ENCODE measurements at places on chromosomes 11 and 22.

DNA sequence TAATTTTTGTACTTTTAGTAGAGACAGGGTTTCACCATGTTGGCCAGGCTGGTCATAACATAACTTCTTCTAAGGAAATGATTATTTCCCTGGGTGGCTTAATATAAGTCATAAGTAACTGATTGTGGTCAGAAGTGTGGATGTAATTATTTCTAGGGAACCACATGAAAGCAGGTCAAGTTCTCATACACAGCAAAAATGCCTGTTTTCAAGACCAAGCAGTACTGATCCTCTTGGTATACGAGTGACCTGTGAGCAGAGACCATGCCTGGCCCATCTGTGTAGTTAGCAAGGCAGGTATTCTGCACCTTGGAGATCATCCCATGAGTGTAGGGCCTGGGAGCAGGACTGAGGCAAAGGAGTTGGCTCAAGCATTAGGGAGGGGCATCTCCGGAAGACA is 32.5 kb upstream of the NUCB2 start:
- no peak for DNase-seq

DNA sequence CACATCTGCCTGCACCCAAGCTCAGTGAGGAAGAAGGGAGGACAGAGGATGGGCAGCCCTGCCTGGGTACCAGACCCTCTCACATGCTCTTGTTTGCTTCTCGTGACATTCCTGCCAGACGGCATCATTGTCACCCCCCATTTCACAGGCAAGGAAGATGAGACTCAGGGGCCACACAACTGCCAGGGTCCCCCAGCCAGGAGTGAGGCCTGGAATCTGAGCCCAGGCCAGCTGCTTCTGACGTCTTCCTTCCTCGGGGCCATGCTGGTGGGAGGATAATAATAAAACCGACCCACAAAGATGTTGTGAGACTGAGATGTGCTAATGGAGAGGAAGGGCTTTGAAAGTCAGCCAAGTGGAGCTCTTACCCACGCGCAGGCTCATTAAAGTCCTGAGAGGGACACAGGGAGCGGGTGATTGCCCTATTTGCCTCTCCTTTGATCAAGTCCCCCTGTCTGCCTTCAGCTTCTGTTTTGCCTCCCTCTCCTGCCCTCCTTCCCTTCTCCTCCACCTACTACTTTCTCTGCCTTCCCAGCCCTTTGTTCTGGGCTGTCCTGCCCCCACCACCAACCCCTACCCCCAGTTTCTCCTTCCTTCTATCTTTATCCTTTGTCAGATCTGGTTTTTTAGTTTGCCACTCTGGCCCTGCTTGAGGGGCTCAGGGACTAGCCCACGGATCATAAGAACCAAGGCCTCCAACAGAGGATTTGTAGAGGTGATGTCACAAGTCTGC is 62.7 kb downstream of the MCM5 start:
- no peak for DNase-seq

DNA sequence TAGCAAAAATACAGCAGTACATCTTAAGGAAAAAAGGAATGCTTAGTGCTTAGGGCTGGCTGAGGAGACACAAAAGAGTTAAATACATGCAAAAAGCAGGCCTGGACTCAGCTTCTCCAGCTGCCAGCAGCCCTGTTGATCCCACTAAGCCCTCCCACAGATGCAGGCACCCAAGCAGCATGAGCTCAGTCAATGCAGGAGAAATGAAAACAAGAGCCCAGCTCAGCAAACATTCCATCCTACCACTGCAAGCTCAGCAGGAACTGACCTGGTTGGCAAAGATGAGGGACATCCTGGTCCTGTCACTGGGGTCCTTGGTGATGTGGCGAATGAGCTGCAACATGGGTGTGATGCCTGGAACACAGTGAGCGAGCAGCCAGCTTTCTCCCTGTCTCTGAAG is 5.8 kb downstream of the CYB5R2 start:
- DNase-seq = no peak

- DNase-seq = peak; percentile 61
Measured at GRCh38 chr11:66421492-66422205, 814 bp downstream of the NPAS4 start.

DNA sequence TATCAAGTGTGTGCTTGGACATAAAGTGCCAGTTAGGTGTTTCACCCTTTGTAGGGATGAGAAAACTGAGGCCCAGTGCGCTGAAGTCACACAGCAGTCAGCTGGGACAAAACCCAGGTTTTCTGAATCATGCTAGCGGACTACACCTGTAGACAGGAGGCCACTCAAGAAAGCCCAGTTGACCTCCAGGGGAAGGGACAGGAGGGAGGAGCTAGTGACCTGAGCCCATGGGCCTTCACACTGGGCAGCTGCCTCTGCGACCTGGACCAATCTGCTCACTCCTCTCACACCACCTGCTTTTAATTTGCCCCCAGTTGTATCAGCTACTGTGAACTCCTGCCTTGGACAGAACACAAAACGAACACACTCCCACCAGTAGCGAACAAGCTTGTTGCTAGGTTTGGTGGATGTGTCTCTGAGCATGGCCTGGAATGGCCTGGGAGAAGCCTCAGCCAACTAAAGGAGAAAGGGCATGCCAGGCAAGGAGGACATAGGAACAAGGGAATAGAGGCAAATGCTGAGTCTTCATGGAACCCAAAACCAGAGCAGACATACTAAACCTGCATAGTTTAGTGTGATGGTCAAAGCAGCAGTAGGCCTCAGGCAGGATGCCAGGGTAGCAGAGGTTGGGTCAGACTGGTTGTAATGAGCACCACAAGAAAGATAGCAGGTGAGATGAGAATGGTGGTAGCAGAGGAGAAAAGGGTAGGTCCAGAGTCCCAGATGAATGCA is 7.2 kb downstream of the LMO1 start:
- no peak for DNase-seq

GRCh38 chr11:132770829-132771530 is 761.3 kb downstream of the OPCML start:
- no peak for DNase-seq

GRCh38 chr22:43269246-43269645 is 73.9 kb downstream of the SCUBE1 start:
- no peak for DNase-seq

DNA sequence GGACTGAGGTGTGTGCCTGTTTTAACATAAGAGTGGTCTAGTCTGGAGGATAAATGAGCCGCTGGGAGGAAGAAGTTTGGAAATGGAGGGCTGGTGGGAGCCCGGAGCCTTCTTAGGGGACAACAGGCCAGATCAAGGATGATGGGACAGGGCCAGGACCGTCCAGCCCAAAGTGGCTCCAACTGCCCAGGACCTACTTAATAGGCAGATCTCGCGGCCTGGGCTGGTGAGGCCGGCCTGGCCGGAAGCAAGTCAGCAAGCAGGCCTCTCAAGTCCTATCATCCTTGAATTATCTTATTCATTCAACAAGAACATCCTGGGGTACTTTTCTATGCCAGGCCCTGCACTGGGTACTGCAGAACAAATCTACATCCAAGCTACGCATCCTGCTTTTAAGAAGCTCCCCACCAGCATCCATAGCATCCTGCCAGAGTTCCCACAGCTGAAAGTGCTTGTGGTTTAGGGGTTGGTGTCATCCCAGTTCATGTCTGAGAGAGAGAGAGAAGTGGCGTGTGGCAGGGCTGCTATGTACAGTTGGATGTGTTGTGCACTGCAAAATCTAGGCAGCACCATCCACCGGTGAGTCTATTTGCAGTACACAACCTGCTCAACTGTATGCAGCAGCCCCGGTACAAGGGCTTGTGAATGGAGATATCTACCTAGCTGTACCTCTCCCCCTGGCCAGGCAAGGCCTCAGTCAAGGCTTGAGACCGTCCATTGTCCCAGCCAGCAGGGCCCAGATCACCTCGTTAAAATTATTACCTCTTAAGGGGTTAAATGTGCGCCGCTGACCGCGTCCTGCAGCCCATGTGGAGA is 82.1 kb downstream of the FBLN1 start:
- DNase-seq = no peak

- DNase-seq = no peak
Measured at GRCh38 chr11:35796562-35796961, 134.0 kb downstream of the TRIM44 start.

DNA sequence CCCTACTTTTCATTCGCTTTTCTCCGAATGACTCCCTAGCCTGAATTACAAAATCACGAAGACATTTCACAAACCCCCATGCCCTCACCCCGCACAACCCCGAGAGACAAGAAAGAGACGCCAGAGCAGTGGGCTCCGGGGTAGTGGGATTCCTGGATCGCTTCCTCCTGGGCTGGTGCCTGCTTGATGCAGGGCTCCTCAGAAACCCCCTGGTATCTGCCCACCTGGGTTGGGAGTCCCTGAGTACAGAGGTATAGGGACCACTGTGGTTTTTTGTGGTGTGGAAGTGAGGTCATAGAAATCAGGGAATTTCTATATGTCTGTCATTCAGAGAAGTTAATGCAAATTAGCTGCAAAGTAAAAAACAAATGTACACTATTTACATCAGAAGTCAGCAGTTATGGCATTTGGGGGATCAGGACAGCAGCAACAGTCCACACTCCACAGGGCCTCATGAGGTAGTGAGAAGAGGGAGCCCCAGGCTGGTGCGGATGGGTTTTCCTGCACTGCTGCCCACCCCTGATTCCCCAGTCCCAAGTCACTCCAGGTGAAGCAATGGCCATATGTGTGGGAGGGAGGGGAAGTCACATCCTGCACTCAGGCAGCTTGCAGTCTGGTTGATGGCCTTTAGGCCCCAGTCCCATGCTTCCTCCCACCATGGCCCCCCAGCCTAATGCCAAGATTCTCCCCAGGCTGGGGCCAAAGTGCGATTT is 39.6 kb downstream of the BUD13 start:
- DNase-seq = no peak

- DNase-seq = no peak
Measured at GRCh38 chr11:104645261-104646222, 252.7 kb downstream of the CASP12 start.

- no peak for DNase-seq
Measured at GRCh38 chr22:19760058-19760950, at the start of gene TBX1. Gene TBX1 (plus strand): TSS chr22:19760778. CDS start chr22:19760844, 66 bp downstream.

DNA sequence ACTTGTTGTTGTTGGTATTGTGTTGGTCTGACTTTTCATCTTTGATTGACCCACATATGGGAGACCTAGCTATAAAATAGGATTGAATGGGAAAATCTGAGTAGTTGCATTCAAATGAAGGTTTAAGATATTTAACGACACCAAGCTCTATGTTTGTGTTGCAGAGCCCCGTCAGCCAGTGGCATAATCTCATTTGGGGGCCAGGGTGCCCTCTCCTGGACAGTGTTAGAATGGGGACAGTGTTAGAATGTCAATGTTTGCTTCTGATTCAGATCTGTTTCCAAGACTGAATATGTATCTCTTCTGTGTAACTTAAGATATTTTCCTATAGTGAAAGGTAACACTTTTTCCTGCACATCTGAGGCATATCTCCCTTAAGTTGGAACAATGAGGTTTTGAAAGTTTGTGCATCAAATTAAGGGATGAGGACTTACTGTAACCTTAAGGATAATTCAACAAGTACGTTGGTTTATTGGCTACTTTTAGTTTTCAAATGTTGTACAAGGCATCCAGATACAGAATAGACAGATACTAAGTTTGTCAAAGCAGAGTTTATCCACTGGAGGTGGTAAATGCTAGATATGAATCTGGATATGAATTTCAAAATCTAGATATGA is 5.3 kb upstream of the OR52M1 start:
- no peak for DNase-seq

DNA sequence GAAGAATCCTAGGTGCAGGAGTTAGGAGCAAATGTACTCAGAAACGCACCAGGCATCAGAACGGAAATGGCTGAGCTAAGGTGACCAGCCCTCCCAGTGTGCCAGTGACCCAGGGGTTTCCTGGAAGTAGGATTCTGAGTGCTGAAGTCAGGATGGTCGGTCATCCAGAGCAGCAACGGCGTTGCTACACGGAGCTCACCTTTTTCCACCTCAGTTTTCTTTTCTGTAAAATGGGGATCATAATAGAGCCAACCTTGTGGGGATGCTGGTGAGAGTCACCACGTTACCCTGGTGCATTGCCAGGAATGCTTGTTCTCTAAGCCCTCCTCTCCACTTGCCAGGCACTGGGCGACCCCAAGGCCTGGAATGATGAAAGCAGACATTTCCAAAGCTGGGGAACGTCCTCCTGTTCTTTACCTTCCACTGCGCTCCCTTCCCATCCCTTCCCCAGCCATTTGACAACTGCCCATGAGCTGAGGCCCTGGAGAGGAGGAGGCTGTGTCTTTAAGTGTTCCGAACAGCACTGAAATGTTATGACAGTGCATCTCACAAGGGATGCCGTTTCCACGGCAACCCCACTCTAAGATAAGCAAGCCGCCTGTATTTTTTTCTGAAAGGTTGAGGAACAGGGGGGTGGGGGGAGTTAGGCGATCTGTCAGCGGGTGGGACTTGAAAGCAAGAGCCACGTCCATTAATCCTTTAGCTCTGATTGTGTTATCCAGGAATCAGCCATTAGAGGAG is 66.8 kb downstream of the TSPAN18 start:
- no peak for DNase-seq

DNA sequence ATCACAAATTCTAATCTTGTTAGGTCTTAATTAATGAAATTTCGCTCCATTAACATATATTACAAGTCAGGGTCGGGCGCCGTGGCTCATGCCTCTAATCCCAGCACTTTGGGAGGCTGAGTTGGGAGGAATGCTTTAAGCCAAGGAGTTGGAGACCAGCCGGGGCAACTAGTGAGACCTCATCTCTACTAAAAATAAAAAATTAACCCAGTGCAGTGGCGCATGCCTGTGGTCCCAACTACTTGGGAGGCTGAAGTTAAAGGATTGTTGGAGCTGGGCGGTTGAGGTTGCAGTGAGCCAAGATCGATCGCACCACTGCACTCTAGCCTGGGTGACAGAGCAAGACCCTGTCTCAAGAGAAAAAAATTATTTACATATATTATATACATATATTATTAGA is 1.9 kb downstream of the TMA7B start:
- DNase-seq = no peak

- DNase-seq = no peak
Measured at GRCh38 chr11:73975479-73975757, 7.2 kb downstream of the UCP2 start.

DNA sequence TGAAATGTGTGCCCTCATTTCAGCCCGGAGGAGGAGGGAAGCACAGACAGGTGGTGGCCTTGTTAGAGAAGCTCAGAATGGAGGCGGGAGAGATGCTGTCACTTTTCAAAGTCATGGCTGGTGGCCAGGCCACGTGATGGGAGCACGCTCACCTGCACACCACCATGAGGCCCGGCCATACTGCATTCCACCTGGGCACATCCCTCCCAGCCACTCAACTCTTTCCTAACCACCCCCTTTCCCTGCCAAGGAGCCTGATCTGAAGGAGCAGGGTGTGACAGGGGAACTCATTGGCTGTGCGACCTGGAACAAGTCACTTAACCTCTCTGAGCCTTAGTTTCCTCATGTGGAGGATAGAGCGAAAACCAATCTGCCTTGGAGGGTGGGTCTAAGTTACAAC is 364.5 kb downstream of the CTTN start:
- no peak for DNase-seq

DNA sequence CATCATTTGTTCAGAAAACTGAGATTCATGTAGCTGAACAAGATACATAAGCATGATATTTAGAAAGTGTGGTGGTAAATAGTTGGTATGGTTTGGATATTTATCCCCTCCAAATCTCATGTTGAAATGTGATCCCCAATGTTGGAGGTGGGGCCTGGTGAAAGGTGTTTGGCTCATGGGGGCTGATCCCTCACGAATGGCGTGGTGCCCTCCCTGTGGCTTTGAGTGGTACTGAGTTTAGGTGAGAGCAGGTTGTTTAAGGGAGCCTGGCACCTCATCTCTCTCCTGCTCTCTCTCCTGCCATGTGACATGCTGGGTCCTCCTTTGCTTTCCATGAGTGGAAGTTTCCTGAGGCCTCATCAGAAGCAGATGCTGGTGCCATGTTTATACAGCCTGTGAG is 48.1 kb downstream of the NXPE1 start:
- no peak for DNase-seq

GRCh38 chr22:43207849-43208702 is 21.1 kb upstream of the TTLL12 start:
- DNase-seq = no peak

- DNase-seq = no peak
Measured at GRCh38 chr11:6646071-6646470, 9.5 kb downstream of the DCHS1 start.
